ENCODE measurements at places on chromosomes 3 and 15.

- DNase-seq = no peak
These were observed 59.8 kb downstream of the SFMBT1 start for GRCh38 chr3:52986049-52986448.

- no peak for DNase-seq
These were observed 27.2 kb downstream of the INTS14 start for GRCh38 chr15:65583701-65584100.

GRCh38 chr3:170712798-170713197, 126.9 kb upstream of the SLC7A14 start:
- no peak for DNase-seq

GRCh38 chr3:190768891-190769290, 93.6 kb downstream of the GMNC start:
- no peak for DNase-seq

GRCh38 chr3:114899186-114899931, 247.7 kb downstream of the ZBTB20 start:
- DNase-seq = no peak

DNA sequence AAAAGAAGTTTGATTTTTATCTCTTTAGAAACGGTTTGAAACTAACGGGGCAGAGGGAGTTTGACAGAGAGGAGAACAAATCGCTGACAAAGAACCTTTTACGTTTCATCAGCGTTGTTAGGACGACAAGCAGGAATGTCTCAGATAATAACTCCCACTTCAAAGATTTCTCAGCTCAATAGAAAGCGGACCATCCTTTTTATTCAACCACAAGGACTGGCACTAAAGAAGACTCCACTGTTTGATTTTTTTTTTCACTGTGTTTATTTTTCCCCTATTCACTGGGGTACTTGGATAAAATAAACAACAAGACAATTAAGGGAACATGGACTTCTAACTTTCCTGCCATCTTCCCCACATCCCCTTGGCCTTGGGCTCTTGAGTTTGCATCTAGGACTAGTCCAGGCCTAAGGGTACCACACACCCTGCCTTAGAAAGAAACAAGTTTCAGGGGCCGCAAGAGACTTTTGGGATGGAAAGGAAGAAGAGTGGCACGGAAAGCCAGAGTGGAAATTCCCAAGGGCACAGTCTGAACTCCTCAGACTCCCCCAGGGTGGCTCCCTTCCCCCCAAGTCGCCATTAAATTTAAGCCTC, 19.0 kb downstream of the ZIC4 start:
- DNase-seq = no peak

GRCh38 chr15:31328969-31329639, 2.5 kb downstream of the KLF13 start:
- no peak for DNase-seq

- DNase-seq = no peak
These were observed 2.9 kb downstream of the SOX14 start for GRCh38 chr3:137766876-137767537.

GRCh38 chr3:122803977-122804376, 9.1 kb downstream of the SLC49A4 start:
- DNase-seq = no peak

DNA sequence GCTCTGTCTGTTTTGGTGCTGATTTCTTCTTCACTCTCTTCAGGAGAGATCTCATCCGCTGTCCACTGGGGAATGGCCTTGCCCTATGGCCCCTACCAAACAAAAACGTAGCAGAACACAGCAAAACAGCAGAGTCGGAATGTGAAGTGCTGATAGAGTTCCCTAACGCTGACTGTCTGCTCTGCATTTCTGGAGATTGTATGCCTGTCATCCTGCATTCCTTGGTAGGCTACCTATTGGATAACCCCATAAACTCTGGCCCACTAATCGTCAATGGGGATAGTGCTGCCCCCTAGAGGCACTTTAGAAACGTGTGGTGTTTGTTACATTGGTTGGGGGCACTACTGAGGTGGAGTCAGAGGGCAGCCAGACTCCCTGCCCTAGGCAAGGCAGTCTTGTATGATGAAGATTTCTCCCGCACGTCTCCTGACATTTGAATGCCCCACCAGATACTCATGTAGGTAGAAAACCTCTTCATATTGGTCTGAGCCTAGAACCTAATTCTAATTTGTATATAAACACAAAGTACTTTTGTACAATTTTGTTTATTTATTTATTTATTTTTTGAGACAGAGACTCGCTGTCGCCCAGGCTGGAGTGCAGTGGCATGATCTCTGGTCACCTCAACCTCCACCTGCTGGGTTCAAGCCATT, 15.6 kb upstream of the MAGEF1 start:
- no peak for DNase-seq

GRCh38 chr15:66765478-66766281, 63.6 kb downstream of the SMAD6 start:
- no peak for DNase-seq

- DNase-seq = no peak
These were observed 411.5 kb upstream of the PROK2 start for GRCh38 chr3:72196377-72196929.

GRCh38 chr3:98021830-98022560, 13.1 kb downstream of the GABRR3 start:
- peak; percentile 20 for DNase-seq

DNA sequence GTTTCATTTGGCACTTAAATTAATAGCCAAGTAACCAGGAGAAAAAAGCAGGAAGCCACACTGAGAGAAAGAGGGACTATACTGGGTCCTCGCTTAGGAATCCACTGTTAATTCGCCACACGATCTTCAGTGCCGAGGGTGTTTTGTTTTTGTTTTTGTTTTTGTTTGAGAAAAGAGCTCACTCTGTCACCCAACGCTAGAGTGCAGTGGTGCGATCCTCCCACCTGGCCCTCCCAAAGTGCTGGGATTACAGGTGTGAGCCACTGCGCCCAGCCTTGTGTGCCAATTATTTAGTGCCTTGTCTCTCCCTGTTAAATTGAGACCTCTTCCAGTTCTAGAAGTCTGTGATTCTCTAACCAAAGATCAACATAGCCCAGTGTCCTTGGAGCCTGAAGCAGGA, 53.8 kb upstream of the TPM1 start:
- no peak for DNase-seq

DNA sequence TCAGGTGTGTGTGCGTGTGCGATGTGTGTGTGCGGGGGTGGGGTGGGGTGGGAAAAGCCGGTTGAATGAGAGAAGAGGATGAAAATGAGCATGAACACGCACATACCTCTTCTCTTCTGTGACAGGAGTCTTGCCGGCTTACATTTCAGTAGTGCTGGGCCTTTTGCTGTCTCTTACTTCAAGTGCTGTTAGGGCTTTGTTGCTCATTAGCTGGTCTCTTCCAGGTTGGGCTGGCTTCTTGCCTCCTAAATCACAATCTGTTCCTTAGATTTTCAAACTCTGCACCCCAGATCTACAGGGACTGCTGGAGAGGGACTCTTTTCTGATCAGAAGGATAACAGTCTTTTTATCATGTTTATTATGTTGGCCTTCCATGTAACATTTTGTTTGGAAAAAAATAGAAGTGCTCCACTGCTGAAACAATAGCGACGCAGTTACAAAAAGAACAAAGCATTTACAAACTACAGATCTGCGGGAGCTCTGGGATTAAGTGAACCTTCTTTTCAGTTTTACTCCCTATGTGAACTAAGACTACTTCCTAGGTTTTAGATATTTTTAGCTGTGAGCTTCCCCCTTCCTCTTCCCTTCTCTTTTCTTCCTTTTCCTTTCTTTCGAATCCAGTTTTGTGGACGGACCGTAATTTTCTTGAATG, 48.5 kb downstream of the USP13 start:
- no peak for DNase-seq

DNA sequence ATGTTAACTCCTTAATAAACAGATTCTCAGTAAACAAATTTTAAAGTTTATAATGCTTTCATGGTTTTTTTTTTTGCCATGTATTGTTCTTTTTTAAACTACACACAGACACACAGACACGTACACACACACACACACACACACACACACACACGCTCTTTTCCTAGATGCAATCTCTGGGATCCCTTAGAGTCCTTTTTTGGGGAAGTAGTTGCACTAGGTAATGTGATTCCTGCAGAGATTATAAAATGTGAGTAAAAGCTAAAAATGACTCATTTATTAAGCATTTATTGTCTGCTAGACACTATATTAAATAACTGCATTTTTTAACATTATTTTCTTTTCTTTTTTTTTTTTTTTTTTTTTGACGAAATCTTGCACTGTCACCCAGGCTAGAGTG, 19.9 kb downstream of the NDUFB5 start:
- DNase-seq = no peak

DNA sequence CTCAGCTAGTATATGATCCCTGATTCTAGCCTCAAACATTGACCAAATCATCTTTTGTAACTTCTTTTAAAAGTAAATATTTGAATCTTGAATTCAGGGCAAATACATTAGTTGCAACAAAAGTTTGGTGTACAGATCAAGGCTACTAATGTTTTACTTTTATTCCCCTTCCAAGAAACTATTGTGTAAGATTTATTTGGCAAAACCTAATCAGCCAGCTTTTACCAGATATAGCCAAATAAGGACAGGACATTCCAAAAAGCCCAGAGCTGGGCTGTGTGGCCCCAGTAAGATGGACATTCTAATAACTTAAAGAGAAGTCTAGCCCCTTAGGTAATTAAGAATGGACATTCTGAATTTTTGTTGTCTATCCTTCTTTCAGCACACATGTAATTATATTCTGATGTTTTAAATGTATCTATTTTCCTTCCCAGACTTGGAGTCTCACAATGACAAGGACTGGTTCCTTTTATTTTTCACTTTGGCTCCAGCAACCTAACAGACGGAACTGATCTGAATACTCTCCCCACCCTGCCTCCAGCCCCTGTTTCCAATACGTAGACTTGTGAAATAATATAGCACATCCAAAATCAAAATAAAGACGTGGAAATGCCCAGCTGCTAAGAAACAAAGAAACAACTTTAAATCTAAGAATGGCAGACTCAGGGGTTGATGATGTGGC, 48.1 kb downstream of the STARD5 start:
- no peak for DNase-seq

DNA sequence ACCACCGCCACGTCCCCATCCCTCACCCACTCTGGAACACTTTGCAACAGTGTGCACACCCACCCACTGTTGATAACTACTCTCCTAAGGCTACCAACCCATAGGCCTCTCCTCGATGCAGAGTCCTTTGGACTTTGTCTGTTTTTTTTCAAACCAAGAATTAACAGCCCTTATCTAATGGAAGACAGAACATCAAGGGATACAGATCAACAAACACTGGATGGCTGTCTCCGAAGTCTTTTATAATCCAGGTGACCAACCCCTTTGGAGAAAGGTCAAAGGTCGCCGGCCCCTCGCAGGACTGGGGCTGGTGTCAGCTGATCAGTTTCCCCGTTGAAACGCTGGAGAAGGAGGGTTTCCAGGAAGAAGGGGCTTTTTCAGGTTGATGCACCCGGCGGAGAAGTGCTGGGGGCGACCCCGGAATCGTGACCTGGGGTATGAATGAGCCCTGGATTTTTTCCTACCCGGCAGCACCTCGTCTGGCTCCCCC, 532 bp downstream of the B4GALT4 start:
- DNase-seq = no peak

DNA sequence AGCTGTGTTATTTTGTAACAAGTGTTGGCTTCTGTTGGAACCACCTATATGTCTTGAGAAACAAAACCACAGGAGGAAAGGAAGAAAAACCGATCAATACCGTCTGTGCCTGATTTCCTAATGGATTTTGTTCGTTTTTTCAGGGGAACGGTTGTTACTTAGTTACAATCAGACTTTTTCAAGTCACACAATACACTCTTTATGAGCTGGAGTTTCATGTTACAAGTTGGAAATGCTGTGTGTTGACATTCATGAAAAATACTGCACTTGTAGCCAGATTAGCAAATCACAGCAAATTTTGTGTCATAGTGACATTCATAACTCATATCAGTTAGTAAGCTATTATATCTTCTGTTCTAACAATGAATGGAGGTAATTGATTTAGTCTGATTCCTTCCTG, 78.9 kb downstream of the SLTM start:
- DNase-seq = no peak

GRCh38 chr3:100754563-100755334, 45.5 kb downstream of the TFG start:
- no peak for DNase-seq

- DNase-seq = no peak
These were observed 237.3 kb upstream of the GAP43 start for GRCh38 chr3:115385774-115386730.

- DNase-seq = no peak
These were observed 3.0 kb downstream of the BUB1B start for GRCh38 chr15:40163657-40164416.

DNA sequence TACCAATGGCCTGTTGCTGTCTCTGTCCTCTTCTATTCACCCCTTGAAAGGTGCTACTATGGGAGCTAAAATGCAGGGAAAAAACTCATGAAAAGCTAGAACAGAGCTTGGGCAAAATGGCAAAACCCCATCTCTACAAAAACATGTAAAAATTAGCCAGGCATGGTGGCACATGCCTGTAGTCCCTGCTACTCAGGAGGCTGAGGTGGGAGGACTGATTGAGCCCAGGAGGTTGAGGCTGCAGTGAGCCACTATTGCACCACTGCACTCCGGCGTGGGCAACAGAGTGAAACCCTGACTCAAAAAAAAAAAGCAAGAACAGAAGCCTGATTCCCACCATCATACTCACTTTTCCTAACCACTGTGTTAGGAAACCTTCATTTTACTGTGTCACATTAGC, 1.9 kb downstream of the MAP4 start:
- DNase-seq = no peak

GRCh38 chr3:141323936-141324704, 44.2 kb upstream of the ZBTB38 start:
- no peak for DNase-seq

DNA sequence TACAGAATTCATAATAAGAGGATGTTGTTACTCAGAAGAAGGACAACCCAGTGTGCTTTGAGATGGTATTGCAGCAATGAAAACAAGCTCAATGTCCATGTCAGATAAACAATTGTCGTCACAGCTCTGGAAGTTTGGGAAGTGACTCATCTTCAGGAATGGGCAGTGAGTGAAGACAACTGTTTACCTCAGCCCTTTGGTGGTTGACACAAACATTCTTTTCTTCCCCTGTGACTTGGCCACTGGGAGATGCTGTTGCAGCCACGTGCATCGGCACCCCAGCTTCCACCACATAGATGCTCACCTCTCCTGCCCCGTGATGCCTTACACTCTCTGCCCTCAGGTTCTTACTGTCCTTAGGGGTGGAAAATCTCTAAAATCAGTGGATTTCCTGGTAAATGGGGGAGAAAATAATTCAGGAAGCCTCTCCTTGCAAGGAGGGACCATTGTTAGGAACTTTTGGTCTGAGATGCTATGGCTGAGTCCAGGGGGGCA, 114.1 kb upstream of the GALNT15 start:
- DNase-seq = peak; percentile 99

GRCh38 chr3:54376142-54376807, 253.9 kb downstream of the CACNA2D3 start:
- DNase-seq = no peak

GRCh38 chr3:15800327-15800726, 2.5 kb upstream of the ANKRD28 start:
- no peak for DNase-seq

All from AG04450 (cell line).